ENCODE measurements at places on chromosomes 7 and 10.

DNA sequence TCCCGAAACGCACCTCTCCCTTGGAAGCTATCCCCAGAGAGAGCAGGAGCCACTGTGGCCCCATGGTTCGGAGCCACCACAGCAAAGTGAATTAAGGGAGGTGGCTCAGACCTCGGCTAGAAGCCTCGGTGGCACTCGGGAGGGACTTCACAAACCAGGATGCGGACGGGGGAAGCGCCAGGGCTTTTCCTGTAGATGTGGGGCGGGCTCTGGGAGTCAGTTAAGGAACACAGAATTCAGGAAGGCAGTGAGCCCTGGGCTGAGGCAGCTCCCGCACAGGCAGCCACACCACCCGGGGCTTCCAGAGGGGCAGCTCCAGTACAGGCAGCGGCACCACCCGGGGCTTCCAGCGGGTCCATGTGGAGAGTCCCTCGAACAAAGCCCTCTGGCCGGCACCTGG, 42.7 kb upstream of the DPYSL4 start:
- DNase-seq, result no peak

- DNase-seq, result no peak
Observed at GRCh38 chr10:70174058-70174741, 3.9 kb upstream of the SAR1A start.

GRCh38 chr10:104922810-104923209, 281.7 kb downstream of the SORCS3 start:
- DNase-seq, result no peak

GRCh38 chr7:32143301-32143700, 73.1 kb upstream of the PDE1C start:
- no peak for DNase-seq

DNA sequence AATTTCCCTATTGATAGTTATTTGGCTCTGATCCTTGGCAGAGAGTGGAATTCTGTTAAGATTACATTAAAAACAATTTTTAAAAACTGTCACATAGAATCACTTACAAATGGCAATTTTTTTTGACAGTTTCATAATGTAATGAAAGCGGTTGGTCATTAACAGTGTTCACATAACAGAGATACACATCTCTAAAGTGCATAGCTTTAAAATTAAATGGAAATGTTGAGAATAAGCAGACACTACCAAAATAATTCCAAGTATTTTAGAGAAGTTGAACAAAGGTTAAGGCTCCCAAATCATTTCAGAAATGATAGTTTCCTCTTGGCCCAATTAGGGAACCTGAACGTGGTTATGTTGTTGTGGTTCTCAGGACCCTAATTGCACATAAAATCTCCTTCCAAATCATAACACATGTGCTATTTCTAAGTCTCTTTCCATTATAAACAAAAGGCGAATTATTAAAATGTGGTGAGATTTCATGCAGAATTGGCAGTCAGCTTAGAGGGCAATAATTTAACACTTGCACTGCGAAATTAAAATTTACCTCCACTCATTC, 528.9 kb upstream of the FZD8 start:
- no peak for DNase-seq

DNA sequence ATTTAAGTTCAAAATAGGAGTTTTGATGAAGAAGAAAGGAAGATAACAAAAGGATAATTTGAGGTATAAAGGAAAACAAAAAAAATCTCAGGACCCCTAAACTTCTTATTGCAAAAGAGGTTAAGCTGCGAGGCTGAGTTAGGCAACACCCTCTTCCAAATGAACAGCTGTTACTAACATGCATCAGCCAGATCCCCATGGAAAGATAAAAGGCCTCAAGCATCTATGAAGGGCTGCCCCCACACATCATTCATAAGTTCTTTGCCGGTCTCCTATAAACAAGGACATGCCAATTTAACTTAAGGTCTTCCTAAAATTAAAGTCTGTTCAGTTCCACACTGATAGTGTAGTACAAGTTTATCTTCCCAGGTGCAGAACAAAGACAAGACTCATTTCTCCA, 75.8 kb upstream of the IMMP2L start:
- no peak for DNase-seq

All from stimulated activated CD8-positive, alpha-beta memory T cell treated with anti-CD3 and anti-CD28 coated beads, Interleukin-4, amount 100 ng/mL, for 1 hour (primary cell).